ENCODE measurements at places on chromosomes 11 and 22. TPM values are rescaled to one million over a fixed set of nuclear protein-coding genes. Genes with fewer than 3 reads are reported as not detected.

Gene TRIM44
- total RNA-seq, result 30.0 TPM

- H3K36me3 ChIP-seq, result no peaks in the 10 kb centered on the region
- peaks cover 3% of the 10 kb centered on the region for H3K27me3 ChIP-seq
- H3K27ac ChIP-seq, result no peak overlapping the region
- no peak overlapping the region for H3K4me3 ChIP-seq
- DNase-seq, result no peak
Measured at GRCh38 chr11:68374531-68374930, 62.1 kb downstream of the LRP5 start.

DNA sequence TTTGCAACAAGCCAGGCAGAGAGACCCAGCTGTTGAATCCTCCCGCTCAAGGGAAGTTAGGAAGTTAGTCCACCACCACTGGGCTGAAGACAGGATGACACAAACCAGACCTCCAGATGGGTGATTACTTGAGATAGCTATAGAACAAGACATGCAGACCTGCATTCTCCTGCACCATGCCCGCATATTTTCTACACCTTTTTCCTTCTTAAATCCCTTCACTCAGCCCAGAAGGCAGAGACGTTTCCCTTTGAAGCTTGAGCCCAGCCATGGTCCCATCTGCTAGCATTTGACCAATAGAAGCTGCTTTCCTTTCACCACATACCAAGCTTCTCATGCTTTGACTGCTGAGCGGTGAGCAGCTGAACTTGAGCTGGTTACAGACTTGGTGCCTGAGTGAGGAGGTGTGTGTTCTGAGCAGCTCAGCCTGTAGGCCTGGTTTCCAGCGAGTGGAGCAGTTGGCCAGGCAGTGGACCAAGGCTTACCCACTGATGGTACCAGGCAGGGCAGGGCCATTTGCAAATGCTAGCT, 29.2 kb upstream of the CBX6 start:
- peaks cover 7% of the 10 kb centered on the region for H3K36me3 ChIP-seq
- no peak for DNase-seq
- H3K4me1 ChIP-seq, result peaks cover 12% of the 10 kb centered on the region
- H3K27me3 ChIP-seq, result peaks cover 2% of the 10 kb centered on the region

DNA sequence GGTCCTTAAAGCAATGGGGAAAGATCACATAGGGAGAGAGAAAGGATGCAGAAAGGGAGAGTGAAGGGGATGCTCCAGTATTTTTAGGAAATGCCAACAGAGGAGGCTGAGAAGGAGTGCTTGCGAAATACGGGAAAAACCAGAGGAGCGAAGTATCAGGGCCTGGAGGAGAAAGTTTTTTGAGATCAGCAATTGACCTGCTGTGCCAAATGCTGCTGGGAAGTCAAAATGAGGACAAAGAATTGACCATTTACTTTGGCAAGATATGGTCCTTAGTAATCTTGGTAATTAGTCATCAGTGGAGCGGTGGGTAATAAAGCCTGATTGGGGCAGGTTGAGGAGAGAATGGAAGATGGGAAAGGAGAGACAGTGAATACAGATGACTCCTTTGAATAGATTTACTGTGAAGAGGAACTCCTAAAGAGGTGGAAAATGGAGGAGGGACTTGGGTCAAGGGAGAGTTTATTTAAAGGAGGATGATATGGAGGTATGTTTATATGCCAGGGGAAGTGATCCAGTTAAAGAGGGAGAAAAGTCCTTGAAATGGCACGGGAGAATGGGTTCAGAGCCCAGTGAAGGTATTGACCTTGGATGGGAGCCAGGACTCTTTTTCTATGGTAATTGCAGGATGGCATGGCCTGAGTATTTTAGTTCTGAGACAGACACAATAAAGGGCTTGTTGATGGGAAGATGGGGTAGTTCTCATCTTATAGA, 111.5 kb downstream of the PKNOX2 start:
- H3K36me3 ChIP-seq, result no peaks in the 10 kb centered on the region
- H3K4me1 ChIP-seq, result no peaks in the 10 kb centered on the region
- H3K27me3 ChIP-seq, result peaks cover 18% of the 10 kb centered on the region
- DNase-seq, result no peak

GRCh38 chr11:15318814-15319213, 204.1 kb downstream of the INSC start:
- no peak for DNase-seq
- H3K4me1 ChIP-seq, result no peaks in the 10 kb centered on the region
- H3K36me3 ChIP-seq, result no peaks in the 10 kb centered on the region
- no peak overlapping the region for H3K4me3 ChIP-seq
- no peaks in the 10 kb centered on the region for H3K27me3 ChIP-seq

GRCh38 chr11:94568717-94569116, 1.5 kb downstream of the PIWIL4 start:
- no peak overlapping the region for H3K4me3 ChIP-seq
- no peaks in the 10 kb centered on the region for H3K4me1 ChIP-seq
- no peak overlapping the region for H3K27ac ChIP-seq
- no peaks in the 10 kb centered on the region for H3K27me3 ChIP-seq
- no peak for DNase-seq

DNA sequence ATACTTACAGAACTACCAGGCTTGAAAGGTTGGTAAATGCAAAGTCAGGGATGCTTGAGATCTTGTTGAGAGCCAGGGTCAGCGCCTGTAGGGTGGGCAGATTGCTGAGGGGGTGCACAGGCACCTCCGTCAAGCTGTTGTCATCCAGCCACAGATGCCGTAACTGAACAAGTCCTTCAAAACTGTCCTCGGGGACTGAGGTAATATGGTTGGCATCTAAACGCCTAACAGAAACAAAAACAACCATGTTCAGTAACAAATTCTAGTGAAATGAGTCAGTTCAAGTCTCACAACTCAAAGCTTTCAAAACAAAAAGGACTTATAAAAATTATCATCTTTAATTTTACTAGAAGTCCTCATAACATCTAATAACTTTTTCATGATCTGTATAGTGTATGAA, 22.2 kb upstream of the CCDC34 start:
- H3K27me3 ChIP-seq, result peaks cover 1% of the 10 kb centered on the region
- no peak overlapping the region for H3K4me3 ChIP-seq
- H3K27ac ChIP-seq, result no peak overlapping the region
- no peak for DNase-seq
- peaks cover 4% of the 10 kb centered on the region for H3K4me1 ChIP-seq

Gene POU2F3
- total RNA-seq, result not detected

GRCh38 chr11:35214792-35215193, 75.8 kb downstream of the CD44 start:
- peak overlapping the region; percentile 81 for H3K27ac ChIP-seq
- peak; percentile 78 for DNase-seq
- no peaks in the 10 kb centered on the region for H3K27me3 ChIP-seq
- H3K4me3 ChIP-seq, result no peak overlapping the region
- peaks cover 74% of the 10 kb centered on the region for H3K4me1 ChIP-seq
- peaks cover 84% of the 10 kb centered on the region for H3K36me3 ChIP-seq

DNA sequence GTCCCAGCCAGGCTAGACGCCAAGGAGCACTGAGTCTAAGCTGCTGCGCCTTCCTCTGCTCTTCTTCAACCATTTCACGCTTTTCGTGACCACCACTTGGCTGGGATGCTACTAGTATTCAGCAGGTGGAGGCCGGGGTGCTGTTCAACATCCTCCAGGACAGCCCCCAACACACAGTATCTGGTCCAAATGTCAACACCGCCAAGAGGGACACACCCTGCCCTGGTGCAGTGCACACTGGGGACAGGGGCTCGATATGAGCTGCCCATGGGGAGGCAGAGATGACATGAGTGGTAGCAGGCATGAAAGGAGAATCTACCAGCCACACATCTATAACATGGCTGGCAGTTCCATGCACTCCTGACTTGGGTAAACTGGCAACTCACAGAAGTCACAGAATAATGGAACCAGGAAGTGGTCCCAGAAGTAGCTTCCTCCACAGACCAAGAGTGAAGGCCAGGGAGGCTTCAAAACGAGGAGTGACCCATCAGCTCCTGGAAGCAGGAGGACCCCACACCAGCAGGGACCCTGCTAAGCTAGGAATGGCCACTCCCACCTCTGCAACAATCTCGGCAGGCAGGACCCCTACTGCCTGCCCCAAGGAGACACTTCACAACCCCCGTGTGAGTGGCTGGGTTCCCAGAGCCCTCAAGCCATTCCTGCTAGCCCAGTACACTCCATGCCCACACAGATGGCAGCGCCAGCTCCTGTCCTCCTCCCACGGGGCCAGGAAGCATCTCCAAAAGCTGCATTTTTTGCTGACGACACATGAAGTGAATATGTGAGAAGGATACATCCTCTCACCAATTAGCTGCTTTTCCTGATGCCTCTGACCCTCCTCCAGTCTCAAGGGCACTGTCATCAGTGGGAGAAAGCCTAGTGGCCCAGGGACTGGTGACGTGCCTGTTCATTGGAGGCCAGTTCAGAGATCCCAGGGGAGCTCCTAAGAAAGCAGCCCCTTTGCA, 78.8 kb downstream of the DGCR2 start:
- H3K4me1 ChIP-seq, result no peaks in the 10 kb centered on the region
- no peak overlapping the region for H3K4me3 ChIP-seq
- H3K27me3 ChIP-seq, result no peaks in the 10 kb centered on the region
- peaks cover 32% of the 10 kb centered on the region for H3K36me3 ChIP-seq
- no peak for DNase-seq
- H3K27ac ChIP-seq, result no peak overlapping the region

- H3K4me3 ChIP-seq, result no peak overlapping the region
- H3K27ac ChIP-seq, result no peak overlapping the region
- H3K27me3 ChIP-seq, result peaks cover 24% of the 10 kb centered on the region
- no peaks in the 10 kb centered on the region for H3K36me3 ChIP-seq
- H3K4me1 ChIP-seq, result no peaks in the 10 kb centered on the region
Measured at GRCh38 chr11:116509551-116509950, 263.2 kb downstream of the BUD13 start.

Gene HTR3B
- not detected for total RNA-seq

Gene TIMP3
- total RNA-seq, result not detected

DNA sequence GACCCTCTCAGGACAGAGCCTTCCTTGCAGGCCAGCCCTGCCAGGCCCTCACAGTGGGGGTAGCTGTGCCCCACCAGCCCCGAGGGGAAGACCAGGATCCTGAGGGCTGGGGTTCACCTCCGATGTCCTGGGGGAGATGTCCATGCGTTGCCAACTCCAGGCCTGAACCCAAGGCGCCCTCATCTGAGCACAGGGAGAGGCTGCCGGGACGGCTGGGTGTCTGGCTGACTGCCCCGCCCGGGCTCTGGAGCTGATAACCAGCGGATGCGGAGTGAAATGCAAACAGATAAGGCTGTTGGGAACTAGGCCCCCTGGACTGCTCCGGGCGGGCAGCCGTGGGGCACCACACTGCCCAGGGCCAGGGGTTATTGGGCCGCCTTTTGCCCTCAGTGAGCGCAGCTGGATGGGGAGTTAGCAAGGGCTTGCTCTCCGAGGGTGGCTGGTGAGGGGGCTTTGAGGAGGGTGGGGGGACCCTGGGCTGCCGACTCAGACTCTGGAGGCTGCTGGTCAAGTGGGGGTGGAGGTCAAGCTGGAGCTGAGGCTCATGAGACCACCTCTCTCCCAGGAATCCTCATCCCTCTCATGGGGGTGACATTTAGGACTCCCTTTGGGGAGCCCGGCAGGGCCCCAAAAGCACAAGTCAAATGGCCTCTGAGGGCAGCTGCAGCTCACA, 5.6 kb upstream of the MUC6 start:
- no peaks in the 10 kb centered on the region for H3K36me3 ChIP-seq
- H3K27ac ChIP-seq, result no peak overlapping the region

DNA sequence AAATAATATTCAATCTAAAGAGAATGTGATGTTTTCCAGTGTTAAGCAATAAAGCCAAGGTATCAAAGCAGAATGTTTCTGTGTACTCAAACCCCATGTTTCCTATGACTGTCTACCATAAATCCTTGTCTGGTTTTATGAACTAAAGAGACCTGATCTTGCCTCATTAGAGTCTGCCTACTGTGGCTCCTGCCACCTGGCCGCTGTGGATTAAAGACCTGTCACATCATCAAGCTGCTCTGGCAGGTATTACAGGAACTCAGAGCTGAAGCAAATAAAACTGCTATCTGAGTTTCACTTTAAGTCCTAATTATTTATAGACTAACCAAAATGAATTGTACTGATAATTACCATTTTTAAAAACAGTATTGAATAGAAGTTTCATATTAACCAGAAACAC, 207.8 kb upstream of the CCDC90B start:
- no peak for DNase-seq
- H3K4me1 ChIP-seq, result no peaks in the 10 kb centered on the region
- H3K4me3 ChIP-seq, result no peak overlapping the region
- no peaks in the 10 kb centered on the region for H3K36me3 ChIP-seq

GRCh38 chr11:10584071-10584501, 15.6 kb upstream of the LYVE1 start:
- no peak overlapping the region for H3K4me3 ChIP-seq
- no peak overlapping the region for H3K27ac ChIP-seq
- H3K27me3 ChIP-seq, result peaks cover 3% of the 10 kb centered on the region
- no peak for DNase-seq

DNA sequence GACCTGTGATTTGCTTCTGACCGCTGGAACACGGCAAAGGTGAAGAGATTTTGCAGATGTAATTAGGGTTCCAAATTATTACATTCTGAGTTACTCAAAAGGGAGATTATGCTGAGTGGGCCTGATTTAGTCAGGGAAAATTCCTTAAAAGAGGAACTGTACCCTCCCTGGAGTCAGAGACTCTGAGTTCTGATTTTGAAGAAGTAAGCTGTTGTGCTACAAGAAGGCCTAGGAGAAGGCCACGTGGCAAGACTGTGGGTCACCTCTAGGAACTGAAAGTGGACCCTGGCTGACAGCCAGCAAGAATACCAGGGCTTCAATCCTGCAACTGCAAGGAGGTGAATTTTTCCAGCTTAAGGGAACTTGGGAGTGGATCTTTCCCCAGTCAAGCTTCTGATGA, 45.3 kb downstream of the CHRDL2 start:
- no peak overlapping the region for H3K4me3 ChIP-seq
- peaks cover 14% of the 10 kb centered on the region for H3K27me3 ChIP-seq
- H3K36me3 ChIP-seq, result no peaks in the 10 kb centered on the region

- H3K27me3 ChIP-seq, result peaks cover 38% of the 10 kb centered on the region
- no peaks in the 10 kb centered on the region for H3K36me3 ChIP-seq
- DNase-seq, result no peak
- H3K4me3 ChIP-seq, result no peak overlapping the region
Measured at GRCh38 chr11:64036087-64037026, 626 bp downstream of the FLRT1 start.

GRCh38 chr11:10307022-10307399, 2.1 kb downstream of the ADM start:
- peak overlapping the region; percentile 89 for H3K4me3 ChIP-seq
- H3K27ac ChIP-seq, result no peak overlapping the region
- H3K36me3 ChIP-seq, result peaks cover 2% of the 10 kb centered on the region
- no peak for DNase-seq
- peaks cover 43% of the 10 kb centered on the region for H3K27me3 ChIP-seq

GRCh38 chr11:562046-562645, 1.4 kb downstream of the RASSF7 start:
- DNase-seq, result no peak
- H3K27me3 ChIP-seq, result peaks cover 2% of the 10 kb centered on the region
- H3K27ac ChIP-seq, result no peak overlapping the region
- peaks cover 3% of the 10 kb centered on the region for H3K36me3 ChIP-seq
- H3K4me3 ChIP-seq, result peak overlapping the region; percentile 90

DNA sequence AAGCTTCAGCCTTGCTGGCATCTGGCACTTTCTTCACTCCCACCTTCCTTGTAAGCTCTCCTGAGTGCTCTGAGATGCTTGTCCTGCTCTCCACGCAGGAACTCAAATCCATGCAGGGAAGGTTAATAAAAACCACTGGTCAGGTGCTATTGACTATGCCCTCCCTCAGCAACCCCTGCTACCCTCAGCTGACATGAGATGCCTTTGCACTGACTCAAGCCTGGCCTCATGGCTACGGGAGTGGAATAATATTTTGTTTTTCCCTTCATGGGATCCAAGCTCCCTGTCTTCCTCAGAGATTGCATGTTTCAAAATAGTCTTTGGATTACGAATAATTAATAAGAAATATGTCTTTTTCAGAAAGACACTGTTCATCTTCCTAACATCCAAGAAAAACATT, 31.7 kb upstream of the ABCC8 start:
- H3K4me3 ChIP-seq, result no peak overlapping the region
- H3K36me3 ChIP-seq, result no peaks in the 10 kb centered on the region
- DNase-seq, result no peak
- H3K4me1 ChIP-seq, result no peaks in the 10 kb centered on the region
- no peak overlapping the region for H3K27ac ChIP-seq
- peaks cover 12% of the 10 kb centered on the region for H3K27me3 ChIP-seq

Gene OR8G1
- not detected for total RNA-seq

Data from activated CD4-positive, alpha-beta memory T cell treated with anti-CD3 and anti-CD28 coated beads for 36 hours (primary cell).